ENCODE measurements at places on chromosomes 1 and 21.

DNA sequence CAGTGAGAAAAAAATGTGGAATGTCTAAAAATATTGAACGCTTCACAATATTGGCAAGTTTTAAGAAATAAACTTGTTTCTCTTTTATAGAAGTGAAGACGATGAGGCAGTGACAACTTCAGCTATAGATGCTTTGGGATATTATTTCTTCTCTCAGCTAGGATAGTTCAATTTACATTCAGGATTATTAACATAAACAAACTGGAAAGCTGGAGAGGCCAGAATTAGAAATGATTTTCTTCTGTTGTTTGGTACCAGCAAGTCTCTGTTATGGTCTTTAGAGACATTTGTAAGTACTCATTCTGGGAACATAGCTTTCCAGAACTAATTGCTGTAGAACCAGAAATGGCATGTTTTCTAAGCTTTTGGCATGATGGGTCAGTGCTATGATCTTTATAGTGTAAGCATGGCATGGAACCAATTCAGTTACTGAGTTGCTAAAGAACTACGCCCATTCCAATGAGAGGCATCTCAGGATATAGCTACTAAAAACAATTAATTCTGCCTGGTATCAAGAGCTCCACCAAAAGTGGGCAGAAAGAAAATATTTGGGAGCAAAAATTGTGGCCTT, 599.5 kb upstream of the B3GALT2 start:
- DNase-seq = no peak

DNA sequence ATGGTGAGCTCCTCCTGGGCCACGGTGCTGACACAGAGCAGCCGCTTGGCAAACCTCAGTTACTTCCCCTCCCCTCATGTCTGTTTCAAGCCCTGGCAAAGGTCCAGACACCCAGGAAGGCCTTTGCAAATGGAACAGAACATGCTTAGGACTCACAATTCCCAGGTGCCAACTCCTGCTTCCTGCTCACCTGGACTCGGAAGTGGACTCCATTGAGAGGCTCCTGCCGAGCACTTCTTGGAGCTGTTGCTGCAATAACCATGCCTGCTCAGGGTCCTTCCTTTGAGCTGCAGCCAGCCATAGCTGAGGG, 10.7 kb downstream of the DCST2 start:
- DNase-seq = no peak

- DNase-seq = no peak
Observed at GRCh38 chr1:31483012-31483946, 70.3 kb downstream of the SERINC2 start.

DNA sequence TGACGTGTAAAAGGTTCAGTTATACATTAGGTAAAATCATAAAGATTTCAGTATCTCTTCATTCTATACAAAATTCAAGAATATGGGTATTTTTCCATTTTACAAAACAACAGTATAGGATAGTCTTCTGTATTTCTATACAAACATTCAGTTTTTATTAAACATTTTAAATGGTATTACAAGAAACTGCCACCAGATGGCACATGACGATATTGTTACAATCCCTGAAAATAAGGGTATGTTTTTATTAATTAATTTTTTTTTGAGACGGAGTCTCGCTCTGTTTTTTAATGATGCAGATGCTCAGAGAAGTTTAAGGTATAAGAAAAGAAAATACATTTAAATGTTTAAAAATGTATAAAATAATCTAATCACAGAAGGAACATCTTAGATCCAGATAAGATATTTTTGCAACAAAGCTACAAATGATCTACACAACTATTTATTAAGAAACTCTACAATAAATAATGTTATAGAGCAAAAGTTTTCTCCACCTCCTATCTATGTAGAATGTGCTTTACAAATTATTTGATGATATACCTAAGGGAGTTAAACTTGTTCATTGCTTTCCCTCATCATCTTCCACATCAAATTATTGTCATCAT, 23.5 kb upstream of the RSBN1 start:
- no peak for DNase-seq

GRCh38 chr21:43320526-43320925, 106.4 kb downstream of the SIK1 start:
- no peak for DNase-seq

DNA sequence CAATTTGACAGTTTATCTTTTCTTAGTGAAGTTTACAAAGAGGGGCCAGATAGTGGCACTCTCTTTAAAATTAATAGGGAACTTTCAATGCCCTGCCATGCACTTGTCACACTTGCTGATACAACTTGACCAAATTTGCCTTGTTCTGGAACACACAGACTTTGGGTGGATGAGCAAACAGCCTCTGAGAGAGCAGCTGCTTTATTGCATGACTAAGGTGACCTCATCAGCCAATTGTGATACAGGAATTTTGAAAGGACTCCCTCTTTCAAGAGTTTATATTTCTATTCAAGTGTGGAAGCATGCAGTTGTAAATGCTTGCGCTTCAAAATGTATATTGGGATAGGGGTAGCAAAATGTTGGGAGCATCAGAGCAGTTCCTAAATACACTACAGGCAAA, 2.1 kb upstream of the RGS1 start:
- no peak for DNase-seq

- no peak for DNase-seq
Observed at GRCh38 chr1:6658359-6659060, 33.8 kb downstream of the THAP3 start.

DNA sequence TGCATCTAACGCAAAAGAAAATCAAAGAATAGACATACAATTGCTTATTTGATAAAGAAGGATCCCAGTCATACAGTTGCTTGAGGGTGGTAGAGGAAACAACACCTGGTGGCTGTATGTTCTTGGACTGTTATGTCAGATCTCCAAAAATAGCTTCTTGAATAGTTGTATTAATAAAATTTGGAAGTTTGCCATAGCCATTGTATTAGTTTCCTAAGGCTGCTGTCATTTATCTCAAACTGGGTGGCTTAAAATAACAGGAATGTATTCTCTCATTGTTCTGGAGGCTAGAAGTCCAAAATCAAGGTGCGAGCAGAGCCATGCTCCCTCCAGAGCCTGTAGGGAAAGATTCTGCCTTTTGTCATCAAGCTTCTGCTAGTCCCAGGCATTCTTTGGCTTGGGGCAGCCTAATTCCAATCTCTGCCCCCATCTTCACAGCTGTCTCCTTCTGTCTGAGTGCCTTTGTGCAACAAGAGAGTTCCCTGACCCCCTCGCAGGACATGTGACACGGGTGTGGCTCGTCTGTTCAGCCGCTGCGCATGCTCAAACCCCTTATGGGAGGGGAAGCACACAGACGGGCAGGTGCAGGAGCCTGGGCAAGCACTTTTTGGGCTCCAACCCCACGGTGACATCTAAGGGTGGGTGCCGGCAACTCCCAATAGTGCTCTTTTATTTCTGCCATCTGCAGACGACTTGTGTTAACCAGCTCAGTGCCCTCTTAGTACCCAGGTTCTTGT, 21.7 kb upstream of the GRIK1 start:
- no peak for DNase-seq

DNA sequence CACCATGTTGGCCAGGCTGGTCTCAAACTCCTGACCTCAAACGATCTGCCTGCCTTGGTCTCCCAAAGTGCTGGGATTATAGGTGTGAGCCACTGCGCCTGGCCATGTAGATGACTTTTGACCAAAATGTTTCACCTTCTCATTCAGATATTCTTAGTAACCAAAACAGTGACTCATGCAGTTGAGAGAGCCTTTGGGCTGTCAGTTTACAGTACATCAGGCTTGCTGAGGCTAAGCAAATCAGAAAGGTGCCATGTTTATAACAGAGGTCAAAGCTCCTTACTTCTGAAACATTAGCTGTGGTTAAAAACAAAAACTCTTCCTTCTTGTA, 21.0 kb downstream of the CNIH4 start:
- DNase-seq = no peak

GRCh38 chr1:53968125-53968513, 22.0 kb downstream of the LRRC42 start:
- no peak for DNase-seq

GRCh38 chr1:9243066-9243739, 8.6 kb downstream of the H6PD start:
- DNase-seq = no peak

DNA sequence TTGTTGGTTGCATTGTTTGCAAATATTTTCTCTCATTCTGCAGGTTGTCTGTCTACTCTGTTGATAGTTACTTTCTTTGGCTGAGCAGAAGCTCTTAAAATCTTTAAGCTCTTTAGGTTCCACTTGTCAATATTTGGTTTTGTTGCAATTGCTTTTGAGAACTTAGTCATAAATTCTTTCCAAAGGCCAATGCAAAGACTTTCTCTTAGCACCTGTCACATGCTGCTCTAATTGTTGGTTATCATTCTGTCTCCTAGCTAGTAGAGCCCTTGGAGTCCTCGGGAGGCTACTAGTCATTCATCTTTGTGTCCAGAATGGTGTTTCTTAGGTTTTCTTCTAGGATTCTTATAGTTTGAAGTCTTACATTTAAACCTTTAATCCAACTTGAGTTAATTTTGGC, 312.7 kb upstream of the PROX1 start:
- no peak for DNase-seq

- DNase-seq = no peak
Observed at GRCh38 chr21:25467896-25468295, 139.4 kb downstream of the MRPL39 start.

DNA sequence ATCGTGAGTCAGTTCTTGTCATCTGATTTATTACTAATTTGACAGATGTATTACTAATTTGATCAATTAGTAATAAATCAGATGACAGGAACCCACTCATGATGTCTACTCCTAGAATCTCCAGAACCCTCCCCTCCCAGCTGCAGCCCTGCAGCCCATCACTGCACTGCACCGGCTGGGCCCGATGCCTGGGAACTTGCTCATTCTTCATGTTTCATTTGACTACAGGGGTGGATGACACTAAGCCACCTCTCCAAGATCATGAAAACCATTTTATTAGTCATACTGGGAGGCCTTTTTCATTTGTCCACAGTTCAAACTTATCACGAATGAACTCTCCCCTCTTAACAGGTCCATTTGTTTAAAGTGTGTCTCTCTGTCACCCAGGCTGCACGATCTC, 41.0 kb downstream of the KCNH1 start:
- DNase-seq = no peak

- no peak for DNase-seq
Observed at GRCh38 chr1:34851431-34852105, 8.0 kb downstream of the SMIM12 start.

GRCh38 chr1:117567435-117567834, 38.4 kb upstream of the TENT5C start:
- DNase-seq = no peak

DNA sequence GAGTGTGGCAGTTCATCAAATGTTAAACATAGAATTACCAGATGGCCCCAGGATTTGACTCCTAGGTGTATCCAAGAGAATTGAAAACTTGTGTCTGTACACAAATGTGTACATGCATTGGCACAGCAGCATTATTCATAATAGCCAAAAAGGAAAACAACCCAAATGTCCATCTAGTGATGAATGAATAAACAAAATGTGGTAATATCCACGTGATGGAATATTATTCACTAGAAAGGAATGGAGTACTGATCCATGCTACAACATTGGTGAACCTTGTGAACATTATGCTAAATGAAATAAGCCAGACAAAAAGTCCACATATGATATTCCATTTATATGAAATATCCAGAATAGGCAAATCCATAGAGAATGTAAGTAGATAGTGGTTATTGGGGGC, 77.7 kb downstream of the RAVER2 start:
- DNase-seq = no peak

GRCh38 chr1:90809093-90809492, 92.0 kb upstream of the BARHL2 start:
- no peak for DNase-seq

GRCh38 chr1:156815307-156815826, 1.3 kb downstream of the SH2D2A start:
- DNase-seq = no peak

DNA sequence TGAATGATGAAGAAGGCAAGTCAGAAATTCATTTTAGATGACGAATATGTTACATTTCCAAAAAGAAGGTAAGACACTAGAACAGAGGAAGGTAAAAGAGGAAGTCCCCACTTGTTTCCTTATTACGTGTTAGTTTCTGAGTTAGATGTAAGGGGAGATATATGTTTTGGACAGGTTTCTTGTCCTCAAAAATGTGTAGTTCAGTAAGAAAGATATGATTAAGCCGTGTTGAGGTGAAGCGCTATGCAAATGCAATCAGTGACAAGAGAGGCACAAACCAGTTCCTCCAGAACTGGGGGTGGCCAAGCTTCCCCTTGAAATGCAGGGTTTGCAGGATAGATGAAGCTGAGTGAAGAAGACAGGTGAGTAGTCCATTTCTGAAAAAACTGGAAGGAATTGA, 293.3 kb upstream of the RUNX1 start:
- DNase-seq = no peak

DNA sequence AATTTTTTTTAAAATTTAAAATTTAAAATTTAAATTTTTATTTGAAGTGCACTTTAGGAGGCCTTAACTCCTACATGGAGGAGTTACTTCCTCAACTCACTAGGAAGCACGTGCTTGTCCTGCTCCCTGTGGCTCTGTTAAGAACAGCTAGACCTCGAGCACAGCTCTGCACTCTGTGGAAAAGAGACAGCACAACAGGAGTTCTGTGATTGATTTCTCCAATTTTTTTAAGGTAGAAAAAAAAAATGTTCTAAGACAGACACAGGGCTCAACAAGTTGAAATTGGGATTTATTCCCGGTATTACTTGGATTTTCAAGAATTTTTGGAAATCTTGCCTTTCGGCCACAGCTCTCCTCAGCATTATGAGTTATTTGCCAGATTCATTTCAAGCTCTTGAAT, 356.6 kb upstream of the LYPLAL1 start:
- no peak for DNase-seq

DNA sequence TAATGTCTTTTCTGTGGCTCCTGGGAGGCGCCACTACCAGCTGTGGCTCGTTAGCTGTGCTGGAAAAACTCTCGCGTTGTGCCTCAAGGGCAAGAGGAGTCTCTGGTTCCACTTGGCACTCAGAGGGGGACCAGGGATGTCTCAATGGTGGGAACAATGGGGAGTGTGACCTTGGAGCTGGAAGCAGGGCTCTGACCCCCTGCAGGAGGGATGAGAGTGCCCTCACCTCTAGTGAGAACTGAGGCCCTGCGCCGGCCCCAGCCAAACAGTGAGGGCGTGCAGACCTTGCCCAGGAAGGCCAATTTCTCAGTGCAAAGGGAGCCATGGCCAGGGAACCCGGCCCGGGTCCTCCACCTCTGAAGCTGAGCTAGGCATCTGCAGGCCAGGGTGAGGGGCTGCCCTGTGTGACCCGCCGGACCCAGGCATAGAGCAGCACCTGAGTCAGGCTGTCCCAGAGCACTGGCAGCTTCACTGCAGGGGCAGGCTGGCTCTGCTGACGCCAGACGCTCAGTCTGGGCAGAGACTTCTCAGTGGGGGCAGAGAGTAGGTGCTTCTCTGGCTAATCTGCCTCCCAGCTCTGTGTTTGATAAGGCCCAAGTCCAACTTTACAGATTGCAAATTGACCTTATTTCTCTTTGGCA, 1.8 kb downstream of the RD3 start:
- DNase-seq = no peak

GRCh38 chr1:218200979-218201378, 84.1 kb upstream of the RRP15 start:
- no peak for DNase-seq

DNA sequence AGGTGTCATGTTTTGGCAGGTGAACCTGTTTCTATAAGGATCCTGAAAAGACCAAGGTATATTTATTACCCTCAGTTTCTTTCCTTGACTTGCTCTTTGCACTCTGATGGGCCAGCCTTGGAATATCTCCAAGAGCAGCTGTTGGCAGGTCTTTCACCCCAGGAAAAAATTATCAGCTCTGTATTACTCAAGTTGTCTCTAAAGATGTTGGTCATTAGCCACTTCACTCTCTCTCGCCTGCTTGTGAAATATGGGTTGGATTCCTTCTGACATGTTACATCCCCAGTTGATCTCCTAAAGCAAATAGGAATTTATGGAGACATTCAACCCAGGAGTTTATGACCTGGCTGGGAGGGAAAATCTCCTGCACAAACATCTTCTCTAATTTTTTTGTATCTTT, 85.9 kb downstream of the KCNJ15 start:
- DNase-seq = no peak

Data from stimulated activated CD8-positive, alpha-beta memory T cell treated with anti-CD3 and anti-CD28 coated beads, Interleukin-4, amount 100 ng/mL, for 4 hours (primary cell).